Natural killer cell (primary cell): ENCODE measurements at places on chromosomes 13 and 19. TPM values are rescaled to one million over a fixed set of nuclear protein-coding genes. Genes with fewer than 3 reads are reported as not detected.

FFAR2 gene
- 8.6 TPM for total RNA-seq

C3 gene
- total RNA-seq = 0.38 TPM

UPF1 gene
- total RNA-seq = 138 TPM

C1QTNF9B gene
- not detected for total RNA-seq

RUBCNL gene
- total RNA-seq = 2.1 TPM

ZNF253 gene
- 8.6 TPM for total RNA-seq

BRME1 gene
- 4.0 TPM for total RNA-seq

PRKCG gene
- 2.6 TPM for total RNA-seq

OR4F17 gene
- not detected for total RNA-seq

CGB7 gene
- total RNA-seq = not detected

DIAPH3 gene
- 1.0 TPM for total RNA-seq

BRD4 gene
- 91.9 TPM for total RNA-seq

THSD1 gene
- total RNA-seq = 1.2 TPM

- no peak for DNase-seq
These were observed 6.4 kb upstream of the ZNF333 start for GRCh38 chr19:14683439-14683838.

DNA sequence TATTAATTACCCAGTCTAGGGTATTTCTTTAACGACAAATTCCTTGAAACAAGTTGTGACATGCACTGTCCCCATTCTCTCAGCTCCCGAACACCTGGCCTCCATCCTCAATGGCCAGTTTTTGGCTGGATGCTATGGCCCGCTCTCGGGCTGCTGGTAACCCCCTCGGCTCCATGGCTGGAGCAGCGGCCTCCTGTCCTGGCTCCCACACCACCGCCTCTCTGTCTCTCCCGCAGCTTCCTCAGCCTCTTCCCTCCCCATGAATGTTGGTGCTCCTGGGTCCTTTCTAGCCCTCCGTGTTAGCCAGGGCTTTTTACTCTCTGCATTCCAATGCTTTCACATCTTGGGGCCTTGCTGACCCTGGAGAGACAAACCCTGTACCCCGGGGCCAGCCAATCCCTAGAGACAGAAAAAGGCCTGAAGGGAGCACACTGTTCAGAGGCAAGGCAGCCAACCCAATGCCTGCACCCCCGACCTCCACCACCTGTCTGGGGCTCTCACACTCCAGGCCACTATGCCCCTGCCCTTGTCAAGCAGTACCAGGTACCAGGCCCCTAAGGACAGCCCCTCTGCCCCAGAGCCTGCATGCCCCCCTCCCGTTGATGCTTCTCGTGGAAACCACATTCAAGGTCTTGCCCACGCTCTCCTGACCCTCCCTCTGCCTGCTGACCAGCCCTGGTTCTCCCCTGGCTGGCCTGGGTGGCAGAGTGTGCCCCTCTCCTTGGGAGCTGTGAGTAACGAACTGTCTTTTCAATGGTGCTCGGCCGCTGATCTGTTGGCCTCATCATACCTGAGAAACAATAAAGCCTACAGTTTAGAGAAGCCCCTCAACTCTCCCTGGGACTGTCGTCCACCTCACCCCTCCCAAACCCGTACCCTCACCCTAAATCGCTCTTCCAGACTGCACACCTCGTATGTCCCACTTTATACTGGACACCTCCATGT lies 86.9 kb upstream of the GPR183 start:
- DNase-seq = no peak

DNA sequence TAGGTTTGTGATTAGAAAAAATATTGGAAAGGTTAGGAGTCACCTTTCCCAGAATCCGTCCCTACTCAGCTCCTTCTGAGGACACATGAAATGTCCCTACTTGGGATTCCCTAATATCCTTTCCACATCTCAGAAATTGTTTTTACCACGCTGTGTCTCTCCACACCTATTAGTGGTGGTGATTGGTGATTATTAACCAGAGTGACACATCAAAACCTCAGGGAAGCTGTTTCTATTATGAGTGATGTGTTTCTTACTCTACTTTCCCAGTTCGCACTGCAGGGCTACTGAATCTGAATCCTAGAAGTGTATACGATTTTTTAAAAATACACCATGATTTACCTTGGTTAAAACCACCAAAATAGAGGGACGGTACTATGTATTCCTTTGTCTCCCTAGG lies 460.8 kb downstream of the TBC1D4 start:
- DNase-seq = no peak

DNA sequence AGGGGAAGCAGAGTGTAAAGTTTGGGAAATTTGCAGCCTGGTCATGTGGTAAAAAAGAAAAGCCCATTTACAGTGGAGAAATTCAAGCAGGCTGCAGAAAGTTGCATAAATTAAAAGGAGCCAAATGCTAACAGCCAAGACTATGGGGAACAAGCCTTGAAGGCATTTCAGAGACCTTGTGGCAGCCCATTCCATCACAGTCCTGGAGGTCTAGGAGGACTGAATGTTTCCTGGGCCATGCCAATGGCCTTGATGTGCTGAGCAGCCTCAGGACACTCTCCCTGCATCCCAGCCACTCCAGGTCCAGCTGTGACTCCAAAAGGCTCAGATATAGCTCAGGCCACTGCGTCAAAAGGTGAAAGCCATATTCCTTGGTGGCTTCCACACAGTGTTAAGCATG lies 1202.4 kb upstream of the ATXN8OS start:
- DNase-seq = no peak

- DNase-seq = no peak
These were observed 114.5 kb downstream of the COL4A1 start for GRCh38 chr13:110192472-110192871.

DNA sequence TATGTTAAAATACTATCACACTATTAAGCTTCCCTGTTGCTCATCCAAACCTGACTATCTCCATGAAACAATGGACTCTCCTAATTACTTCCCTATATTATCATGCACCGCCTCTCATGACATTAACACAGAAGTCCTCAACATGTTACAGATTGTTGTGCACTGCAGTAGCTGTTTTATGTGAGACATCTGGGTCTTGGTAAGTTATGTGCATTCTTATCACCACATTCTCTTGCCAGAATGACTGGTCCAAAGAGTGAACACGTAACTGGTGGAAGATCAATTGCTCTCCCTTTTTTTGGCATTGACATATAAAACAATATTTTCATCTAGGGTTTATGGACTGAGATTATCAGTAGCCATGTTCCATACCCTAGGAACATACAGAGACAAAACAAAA lies 59.4 kb downstream of the POSTN start:
- no peak for DNase-seq

DNA sequence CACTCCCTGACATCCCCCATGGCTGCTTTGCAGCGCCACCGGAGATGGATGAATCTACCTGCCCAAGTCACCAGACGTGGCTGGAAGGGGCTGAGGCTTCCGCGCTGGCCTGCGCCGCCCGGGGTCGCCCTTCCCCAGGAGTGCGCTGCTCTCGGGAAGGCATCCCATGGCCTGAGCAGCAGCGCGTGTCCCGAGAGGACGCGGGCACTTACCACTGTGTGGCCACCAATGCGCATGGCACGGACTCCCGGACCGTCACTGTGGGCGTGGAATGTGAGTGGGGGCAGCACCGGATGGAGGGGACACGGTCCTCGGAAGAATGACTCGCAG lies 4.6 kb downstream of the ICAM5 start:
- no peak for DNase-seq

DNA sequence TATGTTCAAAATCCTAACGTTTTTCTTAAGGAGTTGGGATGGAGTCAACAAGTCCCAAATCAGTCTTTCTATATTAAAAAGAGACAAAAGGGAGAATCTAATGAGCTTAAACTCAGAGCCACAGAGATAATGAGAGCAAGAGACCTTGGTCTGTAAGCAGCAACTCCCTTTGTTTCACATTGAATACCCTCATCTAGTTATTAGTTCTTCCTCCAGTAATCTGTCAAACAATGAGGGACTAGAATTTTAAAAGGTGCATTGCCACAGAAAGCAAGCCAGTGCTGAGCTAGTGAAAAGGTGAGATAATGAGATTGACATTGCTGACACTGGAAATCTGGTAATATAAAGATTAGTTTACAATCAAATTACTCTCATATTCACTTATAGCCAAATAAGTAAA lies 718.6 kb downstream of the DACH1 start:
- DNase-seq = no peak

- DNase-seq = no peak
These were observed 118.2 kb upstream of the EDNRB start for GRCh38 chr13:78036841-78037240.

- DNase-seq = no peak
These were observed 37.3 kb upstream of the CD33 start for GRCh38 chr19:51187395-51188226.

- peak; percentile 80 for DNase-seq
These were observed 390.5 kb downstream of the FGF9 start for GRCh38 chr13:22061371-22061805.

GRCh38 chr13:114244637-114245036 lies 9.9 kb downstream of the CDC16 start:
- peak; percentile 54 for DNase-seq

DNA sequence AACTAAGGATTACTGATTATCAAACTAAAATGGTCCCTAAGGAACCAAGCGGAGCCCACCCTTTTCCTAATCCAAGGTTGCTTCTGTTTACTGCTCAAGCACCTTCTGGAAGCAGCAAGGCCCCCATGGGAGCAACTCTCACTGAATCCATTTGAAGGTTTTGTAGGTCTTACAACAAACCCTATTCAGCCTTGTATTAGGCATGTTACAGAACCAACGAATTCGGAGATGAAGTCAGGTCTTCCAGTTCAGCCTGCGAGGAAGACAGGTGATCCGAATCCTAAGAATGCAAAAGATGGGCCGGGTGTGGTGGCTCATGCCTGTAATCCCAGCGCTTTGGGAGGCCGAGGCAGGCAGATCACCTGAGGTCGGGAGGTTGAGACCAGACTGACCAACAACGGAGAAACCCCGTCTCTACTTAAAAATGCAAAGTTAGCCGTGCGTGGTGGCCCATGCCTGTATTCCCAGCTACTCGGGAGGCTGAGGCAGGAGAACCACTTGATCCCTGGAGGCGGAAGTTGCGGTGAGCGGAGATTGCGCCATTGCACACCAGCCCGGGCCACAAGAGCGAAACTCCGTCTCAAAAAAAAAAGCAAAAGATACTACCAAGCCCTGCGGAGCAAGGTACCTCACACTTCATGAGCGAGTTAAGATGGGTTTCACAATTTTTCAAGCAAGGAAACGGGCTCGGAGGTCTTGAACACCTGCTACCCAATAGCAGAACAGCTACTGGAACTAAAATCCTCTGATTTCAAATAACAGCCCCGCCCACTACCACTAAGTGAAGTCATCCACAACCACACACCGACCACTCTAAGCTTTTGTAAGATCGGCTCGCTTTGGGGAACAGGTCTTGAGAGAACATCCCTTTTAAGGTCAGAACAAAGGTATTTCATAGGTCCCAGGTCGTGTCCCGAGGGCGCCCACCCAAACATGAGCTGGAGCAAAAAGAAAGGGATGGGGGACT lies 609 bp downstream of the ZAR1L start:
- DNase-seq = peak; percentile 71

GRCh38 chr13:84470528-84470927 lies 588.3 kb upstream of the SLITRK1 start:
- DNase-seq = no peak

DNA sequence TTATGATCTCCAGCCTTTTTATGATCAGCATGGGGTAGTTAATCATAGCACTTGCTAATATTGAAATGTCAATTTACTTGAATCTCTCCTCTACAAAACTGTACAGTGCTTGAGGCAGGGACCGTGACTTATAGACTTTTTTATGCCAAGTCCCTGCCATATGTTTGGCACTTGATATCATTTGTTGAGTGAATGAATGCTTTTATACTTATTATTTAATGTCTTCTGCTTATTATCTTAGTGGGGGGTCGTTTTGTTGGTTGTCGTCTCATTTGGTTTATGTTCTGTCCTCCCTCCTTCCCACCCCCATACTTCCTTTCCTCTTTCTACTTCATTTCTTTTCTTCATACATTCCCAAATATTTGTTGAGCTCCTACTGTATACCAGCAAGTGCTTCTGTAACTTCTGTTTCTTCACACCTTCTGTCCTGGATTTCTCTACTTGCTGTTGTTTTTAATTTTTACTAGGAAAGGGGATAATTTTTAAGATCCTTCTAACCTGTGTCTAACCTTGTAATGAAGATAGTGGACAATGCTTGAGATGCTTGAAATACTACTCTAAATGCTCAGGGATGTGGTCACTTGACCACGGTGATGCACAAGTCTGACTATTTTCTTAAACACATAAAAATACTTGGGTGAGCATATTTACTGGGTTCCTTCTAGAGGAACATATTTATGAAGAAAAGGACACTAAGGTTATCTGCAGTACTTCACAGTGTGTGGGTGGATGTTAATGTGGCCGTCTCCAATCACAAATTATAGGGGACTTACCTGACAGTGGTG lies 223.8 kb downstream of the TDRD3 start:
- DNase-seq = no peak

DNA sequence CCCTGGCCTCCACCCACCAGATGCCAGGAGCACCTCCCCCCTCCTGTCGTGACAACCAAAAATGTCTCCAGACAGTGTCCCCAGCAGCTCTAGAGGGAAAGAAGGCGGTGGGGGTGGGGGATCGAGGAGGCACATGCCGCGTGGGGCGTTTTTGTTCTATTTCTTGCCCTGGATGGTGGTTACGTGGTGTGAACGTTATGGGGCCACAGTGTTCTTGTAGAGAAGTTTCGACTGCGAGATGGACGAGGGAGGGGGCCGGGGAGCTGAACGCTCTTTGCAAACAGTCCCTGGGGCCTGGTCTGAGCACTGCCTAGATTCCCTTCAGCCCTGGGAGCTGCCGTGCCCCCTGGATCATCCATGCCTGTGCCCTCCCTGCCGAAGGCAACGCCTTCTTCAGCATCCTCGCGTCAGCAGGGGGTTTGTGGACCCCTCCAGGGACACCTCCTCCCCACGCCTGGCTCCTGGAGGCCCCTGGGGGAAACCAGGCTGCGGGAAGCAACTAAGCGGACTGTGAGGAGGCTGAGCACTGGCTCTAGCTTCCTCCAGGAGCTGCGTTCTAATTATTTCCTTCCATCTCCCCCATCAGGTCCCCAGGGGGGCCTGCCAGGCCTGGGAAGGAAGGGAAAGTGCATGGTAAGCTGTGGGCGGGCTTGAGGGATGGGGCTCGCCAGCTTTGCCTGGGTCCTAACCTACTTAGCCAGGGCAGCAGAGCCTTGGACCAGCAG lies 131.5 kb downstream of the IER2 start:
- DNase-seq = no peak

- DNase-seq = no peak
These were observed 283.7 kb downstream of the TEX29 start for GRCh38 chr13:111604097-111604496.

DNA sequence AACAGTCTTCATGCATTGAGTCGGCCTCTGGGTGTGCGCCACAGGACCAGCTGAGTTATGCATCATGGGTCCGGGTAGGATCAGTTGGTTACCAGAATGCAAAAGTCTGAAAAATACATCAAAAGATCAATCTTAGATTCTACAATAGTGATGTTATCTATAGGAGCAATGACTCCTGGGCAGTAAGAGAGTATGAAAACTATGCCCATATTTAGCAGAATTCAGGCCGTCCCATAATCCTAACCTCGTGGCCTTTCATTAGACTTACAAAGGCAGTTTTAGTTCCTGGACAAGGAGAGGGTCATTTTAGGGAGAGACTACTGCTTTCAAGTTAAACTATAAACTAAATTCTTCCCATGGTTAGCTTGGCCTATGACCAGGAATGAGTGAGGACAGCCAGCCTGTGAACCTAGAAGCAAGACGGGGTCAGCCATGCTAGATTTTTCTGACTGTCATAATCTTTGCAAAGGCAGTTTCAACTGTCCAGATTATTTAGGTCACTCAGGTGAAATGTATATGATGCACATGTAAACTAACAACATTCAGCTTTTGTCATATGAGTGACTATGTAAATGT lies 11.8 kb upstream of the CDADC1 start:
- no peak for DNase-seq

- no peak for DNase-seq
These were observed 1670.4 kb upstream of the SPRY2 start for GRCh38 chr13:82011355-82011754.

- no peak for DNase-seq
These were observed 446.1 kb downstream of the FGF14 start for GRCh38 chr13:101955764-101956163.
